ENCODE measurements at places on chromosomes 11 and 22.

GRCh38 chr11:60447846-60448245, 7.8 kb upstream of the MS4A1 start:
- no peak for DNase-seq

DNA sequence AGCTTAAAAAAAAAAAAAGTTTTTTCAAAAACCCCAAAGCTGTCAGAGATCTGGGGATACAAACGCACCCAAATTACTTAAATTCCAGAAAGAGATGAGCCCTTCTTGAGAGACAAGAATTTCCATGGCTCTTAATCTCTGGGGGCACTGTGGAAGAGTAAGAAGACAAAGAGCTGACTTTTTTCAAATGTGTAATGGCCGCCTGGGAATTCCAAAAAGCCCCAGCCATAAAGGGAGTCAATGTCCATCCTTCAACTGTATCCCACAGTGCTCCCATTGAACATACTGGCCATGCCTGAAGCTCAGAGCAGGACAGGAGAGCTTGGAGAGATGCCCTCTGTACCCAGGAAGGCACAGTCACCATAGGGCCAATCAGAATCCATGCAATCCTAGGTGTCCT, 37.4 kb upstream of the ASPHD2 start:
- DNase-seq = no peak

GRCh38 chr11:21949763-21950413, 243.0 kb upstream of the ANO5 start:
- DNase-seq = no peak

DNA sequence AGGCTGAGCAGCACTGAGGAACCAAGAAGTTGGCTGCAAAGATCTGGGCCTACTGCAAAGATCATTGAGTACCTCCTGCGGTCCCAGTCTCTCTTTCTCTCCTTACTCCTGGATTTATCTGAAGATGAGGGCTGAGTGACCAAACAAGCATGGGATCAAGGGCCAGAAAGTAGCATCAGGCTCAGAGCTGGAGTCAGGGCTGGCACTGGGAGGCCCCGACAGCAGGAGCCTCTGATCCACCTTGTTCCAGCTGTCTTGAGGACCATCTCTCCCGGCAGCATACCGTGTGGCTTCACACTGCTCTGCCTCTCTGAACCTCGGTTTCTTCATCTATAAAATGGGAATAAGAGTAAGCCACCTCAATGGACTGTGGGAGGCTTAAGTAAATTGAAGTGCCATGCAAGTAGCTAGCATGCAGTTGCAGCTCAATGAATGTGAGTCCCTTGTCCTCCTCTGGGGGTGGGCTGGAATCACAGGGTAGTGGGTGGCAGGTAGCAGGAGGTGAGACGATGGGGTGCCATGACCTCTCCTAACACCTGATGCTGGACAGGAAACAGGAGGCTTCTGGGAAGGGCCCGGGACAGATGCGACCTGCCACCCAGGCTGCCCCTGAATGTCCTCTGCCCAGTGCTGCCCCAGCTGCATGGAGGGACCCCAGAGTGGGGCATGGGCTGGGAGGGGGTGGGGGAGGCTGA, 52.5 kb upstream of the PRDM11 start:
- DNase-seq = no peak

DNA sequence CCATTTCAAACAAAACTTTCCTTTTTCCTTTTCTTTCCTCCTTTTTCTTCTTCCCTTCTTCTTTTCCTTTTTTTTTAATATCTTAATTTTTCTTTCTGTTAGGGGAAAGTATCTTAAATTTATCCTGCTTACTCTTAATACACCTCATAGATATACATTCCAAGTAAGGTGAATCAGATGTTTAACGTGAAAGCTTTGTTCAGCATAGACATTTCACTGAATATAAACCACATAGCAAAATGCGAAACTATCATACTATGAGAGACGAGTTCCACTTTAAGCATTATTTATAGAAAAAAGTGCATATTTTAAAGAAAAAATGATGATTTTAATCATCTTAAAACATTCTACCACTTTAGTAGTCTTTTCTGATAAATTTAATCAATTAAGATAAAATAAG, 137.8 kb upstream of the MTMR2 start:
- no peak for DNase-seq

GRCh38 chr22:43226377-43227238, 39.7 kb upstream of the TTLL12 start:
- DNase-seq = no peak

GRCh38 chr11:32333320-32333991, 101.9 kb downstream of the WT1 start:
- peak; percentile 10 for DNase-seq

GRCh38 chr11:108218912-108219783, 3.3 kb downstream of the NPAT start:
- no peak for DNase-seq

- no peak for DNase-seq
Measured at GRCh38 chr11:127017482-127017881, 16.9 kb upstream of the KIRREL3 start.

GRCh38 chr11:73566422-73566821, 31.5 kb downstream of the FAM168A start:
- DNase-seq = no peak

DNA sequence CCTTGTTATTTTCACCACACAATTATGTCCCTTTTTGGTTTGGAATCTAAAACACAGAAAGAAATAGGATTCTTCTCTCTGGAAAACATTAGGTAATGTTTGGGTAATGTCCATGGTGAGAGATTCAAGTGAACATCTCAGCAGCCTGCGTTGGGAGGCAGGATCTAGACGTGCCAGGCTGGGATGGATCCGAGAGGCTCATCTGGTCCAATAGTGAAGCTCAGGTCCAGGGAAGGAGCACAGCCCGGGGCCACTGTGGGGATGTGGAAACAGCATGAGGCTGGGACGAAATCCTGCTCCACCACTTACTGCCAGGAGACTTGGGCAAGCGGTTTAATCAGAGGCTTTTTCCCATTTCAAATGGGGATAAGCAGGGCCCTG, 109.9 kb downstream of the CSNK2A3 start:
- no peak for DNase-seq

DNA sequence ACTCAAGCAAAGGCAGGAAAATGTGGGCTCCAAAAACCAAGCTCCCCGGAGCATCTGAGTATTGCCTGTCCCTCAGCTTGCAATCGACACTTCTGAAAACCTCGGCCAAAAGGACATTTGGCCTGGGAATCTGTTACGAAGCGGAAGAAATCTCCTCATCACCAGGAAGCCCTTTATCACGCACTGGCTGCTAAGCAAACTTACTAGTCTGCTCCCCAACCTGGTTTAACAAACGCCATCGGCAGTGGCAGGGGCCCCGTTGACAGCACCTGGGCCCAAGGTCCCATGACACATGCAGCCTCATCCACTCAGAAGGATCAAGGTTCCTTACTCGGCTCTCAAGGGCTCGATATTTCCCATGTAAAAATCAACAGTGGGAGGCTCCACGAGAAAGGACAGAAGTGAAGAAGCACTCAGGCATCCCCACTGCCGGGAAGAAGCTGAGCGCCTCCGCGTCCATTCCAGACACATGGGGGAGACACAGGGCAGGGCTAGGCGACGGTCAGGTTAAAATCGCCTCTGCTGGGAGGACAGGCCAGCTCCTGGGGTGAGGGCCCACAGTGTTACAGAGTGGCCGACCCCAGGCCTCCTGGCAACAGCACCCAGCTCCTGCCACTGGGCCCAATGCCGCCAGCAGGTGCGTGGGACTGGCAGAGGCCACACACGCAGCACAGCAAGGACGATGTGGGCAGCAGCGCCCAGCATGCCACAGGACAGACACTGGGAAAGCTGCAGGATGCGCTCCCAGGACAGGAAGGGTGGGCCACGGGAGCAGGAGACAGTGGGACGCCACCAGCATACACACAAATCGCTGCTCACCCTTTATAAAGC, 27.1 kb downstream of the BRD1 start:
- no peak for DNase-seq

DNA sequence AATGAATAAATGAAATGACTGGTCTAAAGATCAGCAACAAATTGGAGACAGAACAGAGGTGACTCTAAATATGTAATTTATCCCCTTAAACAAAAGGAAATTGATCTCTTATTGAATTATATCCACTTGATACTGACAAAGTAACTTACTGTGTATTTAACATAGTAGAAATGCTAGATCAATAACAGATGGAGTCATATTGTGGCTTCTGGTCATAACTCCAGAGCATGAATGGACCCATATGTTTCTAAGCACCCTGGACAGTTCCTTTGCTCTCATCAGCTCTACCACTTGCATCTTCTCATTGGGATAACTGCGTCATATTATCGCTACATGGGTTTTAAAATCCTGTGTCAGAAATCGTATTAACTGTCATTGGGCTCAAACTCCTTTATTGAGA, 222.3 kb downstream of the ETS1 start:
- DNase-seq = no peak

GRCh38 chr22:29003975-29004646, 57.5 kb downstream of the C22orf31 start:
- no peak for DNase-seq

DNA sequence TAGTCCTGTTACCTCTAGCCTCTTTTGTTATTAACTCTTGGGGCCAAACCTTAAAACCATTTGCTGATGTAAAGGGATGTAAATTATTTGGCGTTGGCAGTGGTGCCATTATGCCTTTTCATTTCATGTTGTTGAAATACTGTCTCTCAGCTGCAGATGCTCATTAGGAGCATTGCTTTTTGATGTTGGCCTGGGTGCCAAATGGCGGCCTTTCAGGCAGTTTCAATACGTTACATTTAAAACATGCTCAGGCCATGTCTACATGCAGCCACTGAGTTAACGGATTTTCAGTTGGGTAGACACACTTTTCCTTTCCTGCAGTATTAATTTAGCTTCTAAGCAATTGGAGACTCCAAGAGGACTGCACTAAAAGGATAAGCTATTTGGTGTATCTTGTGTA, 5.3 kb downstream of the NCAM1 start:
- no peak for DNase-seq

GRCh38 chr11:63882555-63883242, 34.3 kb downstream of the RCOR2 start:
- DNase-seq = no peak

DNA sequence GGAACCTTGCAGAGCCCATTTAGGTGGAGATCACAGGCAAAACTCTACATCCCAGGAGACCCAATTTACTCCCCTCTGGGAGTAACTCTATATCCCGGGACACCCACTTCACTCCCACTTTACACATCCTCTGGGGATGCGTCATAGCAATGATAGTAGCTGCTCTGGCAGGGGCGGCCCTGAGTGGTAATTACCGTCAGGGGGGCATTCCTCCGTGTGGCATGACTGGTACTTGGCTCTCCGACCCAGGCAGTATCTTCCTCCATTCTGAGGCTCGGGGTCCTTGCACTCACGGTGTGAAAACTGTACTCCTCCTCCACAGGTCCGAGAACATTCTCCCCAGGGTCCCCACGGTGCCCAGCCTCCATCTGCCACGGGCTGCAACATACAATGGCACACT, 17.2 kb downstream of the ADAMTS8 start:
- DNase-seq = no peak

DNA sequence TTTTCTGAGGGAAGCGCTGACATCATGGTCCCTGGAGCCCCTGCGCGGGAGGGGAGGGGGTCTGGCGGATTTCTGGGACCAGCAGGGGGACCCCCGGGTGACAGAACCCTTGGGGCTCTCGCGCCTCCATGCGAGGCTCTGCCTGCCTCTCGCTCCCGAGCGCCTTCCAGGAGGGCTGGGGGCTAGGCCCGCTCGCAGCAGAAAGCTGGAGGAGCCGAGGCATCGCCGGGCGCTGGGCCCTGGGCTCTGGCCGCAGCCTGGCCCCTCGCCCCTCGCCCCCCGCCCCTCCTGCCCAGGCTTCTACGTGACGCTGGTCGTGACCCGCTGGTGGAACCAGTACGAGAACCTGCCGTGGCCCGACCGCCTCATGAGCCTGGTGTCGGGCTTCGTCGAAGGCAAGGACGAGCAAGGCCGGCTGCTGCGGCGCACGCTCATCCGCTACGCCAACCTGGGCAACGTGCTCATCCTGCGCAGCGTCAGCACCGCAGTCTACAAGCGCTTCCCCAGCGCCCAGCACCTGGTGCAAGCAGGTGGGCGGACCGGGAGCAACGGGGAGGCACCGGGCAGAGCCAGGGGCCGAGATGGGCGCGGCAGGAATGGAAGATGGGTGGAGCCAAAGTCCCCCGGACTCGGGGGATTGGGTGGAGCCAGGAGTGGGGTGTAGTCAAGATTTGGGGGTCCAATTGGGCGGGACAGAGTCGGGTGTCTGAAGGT, 5.4 kb downstream of the BEST1 start:
- no peak for DNase-seq

DNA sequence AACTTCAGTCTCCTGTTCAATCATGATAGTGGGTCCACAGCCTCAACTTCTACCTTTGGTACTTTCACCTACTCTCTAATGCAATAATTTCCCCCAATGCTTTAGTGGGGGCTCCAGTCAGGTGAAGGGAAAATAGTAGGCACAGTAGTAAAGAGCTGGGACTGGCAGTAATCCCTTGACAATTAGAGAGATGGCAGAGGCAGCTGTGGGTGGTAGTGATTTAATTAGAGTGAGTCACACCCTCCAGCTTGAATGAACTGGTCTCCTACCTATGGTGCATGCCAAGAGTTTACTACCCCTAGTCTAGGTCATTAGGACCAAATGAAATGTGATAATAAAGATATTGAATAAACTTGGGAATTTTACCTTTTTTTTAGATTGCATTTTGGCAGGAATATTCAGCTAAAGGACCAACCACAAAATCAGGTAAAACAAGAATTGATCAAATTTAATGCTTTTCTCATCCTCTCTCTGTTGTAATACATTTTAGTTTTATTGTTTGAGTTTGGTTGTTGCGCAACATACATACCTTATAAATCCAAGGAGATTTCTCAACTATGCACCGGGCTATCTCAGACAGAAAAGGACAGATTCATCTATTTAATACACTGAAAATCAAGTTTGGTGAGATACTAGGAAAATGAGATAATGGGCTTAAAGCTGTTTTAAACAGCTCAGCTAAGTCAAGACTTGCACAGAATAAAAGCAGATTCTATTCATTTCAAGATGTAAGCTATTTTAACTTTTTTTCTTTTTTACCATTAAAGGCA, 9.0 kb downstream of the PRRG4 start:
- no peak for DNase-seq

- DNase-seq = no peak
Measured at GRCh38 chr22:26748845-26749244, 91.5 kb downstream of the MIAT start.

GRCh38 chr22:19105867-19106802, 16.1 kb downstream of the DGCR2 start:
- DNase-seq = no peak

DNA sequence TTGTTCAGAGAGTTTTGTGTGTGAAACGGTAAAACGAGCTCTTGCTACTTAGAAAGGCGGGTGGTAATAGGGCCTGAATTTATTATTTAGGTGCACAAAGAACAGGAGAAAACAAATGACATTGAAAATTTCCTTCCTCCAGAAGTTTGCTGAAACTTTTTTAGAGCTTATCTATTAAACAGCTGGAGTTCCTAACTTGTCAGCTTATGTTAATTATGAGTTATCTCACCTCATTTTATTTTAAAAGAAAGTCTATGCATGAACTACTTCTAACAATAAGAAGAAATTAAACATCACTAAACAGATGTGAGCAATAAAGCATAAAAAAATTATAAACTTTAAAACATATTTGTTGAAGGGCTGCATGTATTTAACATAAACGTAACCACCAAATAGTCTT, 373.9 kb upstream of the ANO3 start:
- DNase-seq = no peak

Data from cortex of kidney (tissue), 1 donor.